ENCODE measurements at places on chromosomes 2 and 18. TPM values are rescaled to one million over a fixed set of nuclear protein-coding genes. Genes with fewer than 3 reads are reported as not detected.

SCYGR4 gene
- not detected for total RNA-seq

SEC11C gene
- total RNA-seq, result 20.8 TPM

ZNF397 gene
- 7.9 TPM for total RNA-seq

SERPINB10 gene
- total RNA-seq, result 0.09 TPM

RAD51AP2 gene
- not detected for total RNA-seq

KLHL14 gene
- not detected for total RNA-seq

TEKT4 gene
- total RNA-seq, result not detected

HNMT gene
- 1.7 TPM for total RNA-seq

PIEZO2 gene
- 56.4 TPM for total RNA-seq

SPHKAP gene
- not detected for total RNA-seq

REG1B gene
- not detected for total RNA-seq

CXCR4 gene
- 76.6 TPM for total RNA-seq

LRRC30 gene
- total RNA-seq, result not detected

EMILIN2 gene
- 5.1 TPM for total RNA-seq

GALR1 gene
- not detected for total RNA-seq

CCDC148 gene
- total RNA-seq, result 0.18 TPM

RIT2 gene
- not detected for total RNA-seq

CAPN13 gene
- not detected for total RNA-seq

VAMP8 gene
- 16.8 TPM for total RNA-seq

NEU2 gene
- not detected for total RNA-seq

GCG gene
- not detected for total RNA-seq

NOL4 gene
- under 0.01 TPM for total RNA-seq

FRZB gene
- total RNA-seq, result not detected

TRAF3IP1 gene
- 11.3 TPM for total RNA-seq

RNU2-63P gene
- total RNA-seq, result 284 TPM

ERFE gene
- 0.66 TPM for total RNA-seq

ATP6V1C2 gene
- total RNA-seq, result not detected

VRK2 gene
- total RNA-seq, result 30.9 TPM

GPR35 gene
- under 0.01 TPM for total RNA-seq

NETO1 gene
- not detected for total RNA-seq

DCDC2C gene
- not detected for total RNA-seq

CDCA7 gene
- total RNA-seq, result 5.7 TPM

MC2R gene
- total RNA-seq, result not detected

GPAT2 gene
- total RNA-seq, result 11.9 TPM

KIF3C gene
- 17.9 TPM for total RNA-seq

NMUR1 gene
- total RNA-seq, result under 0.01 TPM

SLC5A7 gene
- not detected for total RNA-seq

MOB1A gene
- 77.2 TPM for total RNA-seq

PLEKHM3 gene
- total RNA-seq, result 12.0 TPM

SH3BP4 gene
- total RNA-seq, result 37.5 TPM

PAIP2B gene
- total RNA-seq, result 0.54 TPM

POTEC gene
- not detected for total RNA-seq

TCF23 gene
- total RNA-seq, result not detected

C2orf78 gene
- total RNA-seq, result not detected

VWC2L gene
- not detected for total RNA-seq

MAB21L4 gene
- total RNA-seq, result not detected

AKAIN1 gene
- total RNA-seq, result not detected

AQP12A gene
- not detected for total RNA-seq

C1QL2 gene
- total RNA-seq, result not detected

RFX8 gene
- 0.28 TPM for total RNA-seq

CCDC141 gene
- total RNA-seq, result not detected

SLC4A5 gene
- 0.09 TPM for total RNA-seq

ABHD1 gene
- total RNA-seq, result under 0.01 TPM

CPLX4 gene
- not detected for total RNA-seq
